ENCODE measurements at places on chromosomes 16 and 17.

DNA sequence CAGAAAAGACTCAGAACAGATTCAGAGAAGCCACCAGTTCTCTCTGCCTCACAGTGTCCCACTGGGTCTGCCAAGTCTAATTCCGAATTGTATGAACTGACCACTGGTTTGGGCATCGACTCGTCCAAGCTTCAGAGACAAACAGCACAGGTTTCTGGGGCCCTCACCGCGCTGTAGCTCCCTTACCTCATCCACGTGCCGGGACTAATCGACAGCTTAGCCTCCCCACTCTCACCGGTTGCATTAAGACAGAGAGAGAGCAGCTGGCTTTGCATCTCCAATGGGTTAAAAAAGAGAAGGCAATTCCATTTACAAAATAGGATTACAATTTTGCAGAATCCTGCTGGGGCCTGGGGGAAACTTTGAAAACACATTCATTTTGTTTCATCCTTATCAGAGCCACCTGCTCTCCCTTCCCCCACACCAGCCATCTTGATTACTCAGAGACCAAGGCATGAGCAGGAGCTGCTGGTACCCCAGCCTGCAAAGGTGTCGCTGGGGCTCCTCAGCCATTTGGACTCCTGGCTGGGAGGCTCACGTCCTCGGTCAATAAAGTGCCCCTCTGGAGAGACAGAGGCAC lies 95.3 kb upstream of the RPL38 start:
- no peak for DNase-seq

DNA sequence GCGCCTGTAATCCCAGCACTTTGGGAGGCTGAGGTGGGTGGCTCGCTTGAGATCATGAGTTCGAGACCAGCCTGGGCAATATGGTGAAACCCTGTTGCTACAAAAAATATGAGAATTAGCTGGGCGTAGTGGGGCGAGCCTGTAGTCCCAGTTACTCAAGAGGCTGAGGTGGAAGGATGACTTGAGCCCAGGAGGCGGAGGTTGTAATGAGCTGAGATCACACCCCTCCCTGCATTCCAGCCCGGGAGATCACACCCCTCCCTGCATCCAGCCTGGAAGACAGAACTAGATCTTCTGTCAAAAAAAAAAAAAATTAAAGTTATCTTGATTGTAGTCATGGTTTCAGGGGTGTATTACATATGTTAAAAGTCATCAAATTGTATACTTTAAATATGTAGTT lies 26.8 kb upstream of the GLG1 start:
- DNase-seq: no peak

DNA sequence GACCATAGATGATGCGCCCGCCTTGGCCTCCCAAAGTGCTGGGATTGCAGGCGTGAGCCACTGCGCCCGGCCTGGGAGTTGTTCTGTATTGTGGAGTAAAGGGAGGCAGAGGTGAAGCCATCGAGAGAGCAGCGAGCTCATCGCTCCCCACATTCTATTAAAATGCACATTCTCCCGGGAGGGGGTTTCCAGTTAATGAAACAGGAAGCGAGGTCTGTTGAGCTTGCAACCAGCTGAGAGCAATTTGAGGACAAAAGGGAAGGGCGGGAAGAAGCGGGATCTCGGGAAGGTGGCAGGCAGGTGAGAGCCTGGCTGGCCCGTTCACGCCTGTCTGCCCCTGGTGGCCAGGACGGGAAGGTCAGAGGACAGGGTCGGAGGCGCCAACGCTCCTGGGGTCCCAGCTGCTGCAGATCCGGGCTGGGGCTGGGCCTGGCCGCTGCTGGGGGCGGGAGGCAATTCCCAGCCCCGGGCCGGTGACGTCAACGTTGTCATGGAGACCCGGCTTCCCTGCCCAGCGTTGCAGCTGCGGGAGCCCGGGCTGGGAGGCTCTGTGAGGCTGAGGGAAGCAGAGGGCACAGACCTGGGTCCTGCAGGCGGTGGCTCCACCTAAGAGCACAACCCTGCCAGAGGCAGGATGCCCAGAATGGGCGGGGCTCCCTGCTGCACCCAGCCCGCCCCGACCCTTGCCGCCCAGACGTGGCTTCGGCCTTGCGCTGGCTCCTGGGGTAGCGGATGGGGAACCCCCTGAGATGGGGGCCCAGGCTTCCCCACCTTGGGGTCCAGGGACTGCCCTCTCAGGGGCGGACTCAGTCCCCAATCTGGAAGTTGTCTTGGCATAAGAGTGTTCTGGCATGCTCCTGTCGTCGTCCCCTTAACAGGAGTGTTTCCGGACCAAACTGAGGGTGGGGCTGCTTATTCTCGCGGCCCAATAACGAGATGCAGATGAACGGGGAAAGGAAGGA lies 48.7 kb upstream of the PLCG2 start:
- DNase-seq: peak; percentile 90

- no peak for DNase-seq
These were observed 10.3 kb downstream of the RPGRIP1L start for GRCh38 chr16:53693320-53693719.

- DNase-seq: peak; percentile 68
These were observed 97.8 kb downstream of the NXN start for GRCh38 chr17:881778-882177.

DNA sequence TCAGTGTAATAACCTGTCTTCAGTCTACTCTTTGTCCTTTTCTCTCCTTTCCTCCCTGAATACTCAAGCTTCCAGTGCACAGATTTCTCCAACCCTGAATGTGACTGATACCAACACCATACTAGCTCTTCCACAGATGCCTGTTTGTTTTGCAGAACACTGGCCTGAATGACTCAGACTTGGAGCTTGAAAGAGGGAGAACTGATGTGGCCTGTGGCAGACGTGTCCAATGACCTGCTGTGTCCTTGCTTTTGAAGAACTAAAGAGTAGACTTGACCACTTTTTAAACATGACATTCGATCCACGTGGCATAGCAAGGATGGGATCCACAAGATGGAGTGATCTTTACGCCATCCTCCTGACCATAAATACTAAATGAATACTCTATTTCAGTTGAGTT lies 361.0 kb downstream of the WWOX start:
- no peak for DNase-seq

GRCh38 chr16:23448392-23448791 lies 4.6 kb downstream of the COG7 start:
- DNase-seq: no peak

DNA sequence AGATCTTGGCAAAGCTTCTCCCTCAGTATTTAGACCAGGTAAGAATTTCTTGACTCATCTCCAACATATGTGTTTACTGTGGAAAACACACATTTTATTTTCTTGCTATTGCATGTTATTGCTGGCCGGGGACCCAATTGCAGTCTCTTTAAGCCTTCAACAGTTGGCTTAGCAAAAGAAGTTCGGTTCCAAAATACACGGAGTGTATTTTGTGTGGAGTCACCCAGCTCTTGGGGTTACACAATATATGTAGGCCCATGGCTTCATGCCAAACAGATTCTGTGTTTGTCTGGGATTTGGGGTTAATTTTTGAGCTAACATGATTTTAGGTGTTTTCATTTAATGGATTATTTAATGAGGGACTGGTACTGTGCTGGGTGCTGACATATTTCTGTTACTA lies 4.0 kb downstream of the ALDH3A2 start:
- DNase-seq: no peak

DNA sequence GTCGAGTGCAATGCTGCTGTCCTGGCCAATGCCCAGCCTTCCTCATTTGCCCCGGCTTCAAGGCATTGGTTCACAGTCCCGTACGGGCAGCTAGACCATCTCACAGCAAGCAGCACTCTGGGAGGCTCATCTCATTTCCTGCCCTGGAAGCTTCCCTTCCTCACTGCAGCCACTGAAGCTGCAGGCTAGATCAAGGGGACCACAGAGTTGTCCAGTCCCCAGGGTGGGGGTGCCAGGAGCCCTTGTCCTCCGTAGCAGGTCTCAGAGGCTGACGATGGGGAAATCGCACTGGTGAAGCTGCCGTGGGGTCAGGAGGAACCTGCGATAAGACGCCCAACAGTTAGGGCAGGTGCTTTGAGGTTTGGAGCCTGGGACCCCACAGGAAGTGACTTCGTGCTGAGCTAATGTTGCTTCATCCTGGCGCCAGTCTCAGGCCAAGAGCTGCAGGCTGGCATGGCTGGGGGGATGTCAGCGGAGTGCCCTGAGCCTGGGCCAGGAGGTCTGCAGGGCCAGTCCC lies at the start of gene SPNS3:
Gene SPNS3, plus strand, starts transcription at position 426 of the 517 bp plus-strand sequence. Its CDS starts 28 bp downstream, at position 454.
- no peak for DNase-seq

- DNase-seq: no peak
These were observed 76.1 kb downstream of the TNRC6C start for GRCh38 chr17:78034429-78035091.

DNA sequence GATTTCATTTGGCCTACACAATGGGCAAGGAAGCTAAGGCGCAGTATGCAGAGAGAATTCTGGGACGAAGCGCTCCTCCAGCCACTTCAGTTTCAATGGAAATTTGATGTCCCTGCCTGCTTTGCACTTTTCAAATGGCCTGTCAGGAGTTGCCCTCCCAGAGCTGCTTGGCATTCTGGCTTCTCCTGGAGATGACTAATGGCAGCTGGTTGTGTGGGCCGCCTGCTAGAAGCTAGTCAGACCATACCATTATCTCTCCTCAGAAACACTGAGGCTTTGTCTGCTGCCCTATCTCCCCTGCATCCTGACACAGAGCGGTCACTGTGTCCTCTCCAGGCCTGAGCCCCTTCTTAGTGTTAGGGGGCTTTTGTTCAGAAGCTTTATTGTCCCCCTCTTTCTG lies 180.1 kb downstream of the SPECC1 start:
- peak; percentile 1 for DNase-seq

DNA sequence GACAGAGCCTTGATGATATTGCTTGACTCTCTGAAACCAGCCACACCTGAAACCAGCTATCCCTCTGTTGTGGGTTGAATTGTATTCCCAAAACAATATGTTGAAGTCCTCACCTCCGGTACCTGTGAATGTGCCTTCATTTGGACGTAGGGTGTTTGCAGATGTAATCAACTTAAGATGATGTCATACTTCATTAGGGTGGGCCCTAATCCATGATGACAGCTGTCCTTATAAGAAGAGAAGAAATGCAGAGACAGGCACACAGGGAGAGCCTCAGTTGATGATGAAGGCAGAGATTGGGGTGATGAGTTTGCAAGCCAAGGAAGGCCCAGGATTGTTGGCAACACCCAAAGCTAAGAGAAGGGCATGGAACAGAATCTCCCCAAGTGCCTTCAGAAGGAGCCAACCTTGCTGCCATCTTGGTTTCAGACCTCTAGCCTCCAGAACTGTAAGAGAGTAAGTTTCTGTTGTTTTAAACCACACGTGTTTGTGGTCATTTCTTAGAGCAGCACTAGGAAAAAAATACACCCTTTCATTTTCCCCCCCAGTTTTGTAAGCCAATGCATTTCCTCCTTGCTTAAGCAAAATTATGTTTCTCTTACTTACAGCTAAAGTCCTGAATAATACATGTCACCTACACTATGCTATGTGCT lies 29.4 kb upstream of the MYH10 start:
- no peak for DNase-seq

DNA sequence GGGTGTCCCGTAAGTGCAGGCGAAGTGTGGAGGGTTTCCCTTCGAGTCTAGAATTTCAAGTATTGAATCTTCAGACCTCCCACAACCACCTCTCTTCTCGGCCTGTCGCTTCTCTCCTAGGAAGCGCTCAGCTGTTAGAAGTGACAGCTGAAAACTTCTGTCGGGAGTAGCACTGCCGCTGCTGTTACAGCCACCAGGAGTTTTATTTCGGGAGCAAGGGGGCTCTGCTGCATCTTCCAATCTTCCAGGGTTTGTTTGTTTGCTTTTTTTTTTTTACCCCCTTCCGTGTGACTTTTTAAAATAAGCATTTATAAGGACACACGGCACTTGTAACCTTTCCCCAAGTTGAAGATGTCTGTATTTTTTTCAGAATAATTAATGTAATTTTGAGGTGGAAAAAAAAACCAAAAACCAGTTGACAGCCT lies 767 bp downstream of the RPS6KB1 start:
- DNase-seq: peak; percentile 28

GRCh38 chr16:10616756-10617640 lies 36.6 kb upstream of the EMP2 start:
- DNase-seq: no peak

DNA sequence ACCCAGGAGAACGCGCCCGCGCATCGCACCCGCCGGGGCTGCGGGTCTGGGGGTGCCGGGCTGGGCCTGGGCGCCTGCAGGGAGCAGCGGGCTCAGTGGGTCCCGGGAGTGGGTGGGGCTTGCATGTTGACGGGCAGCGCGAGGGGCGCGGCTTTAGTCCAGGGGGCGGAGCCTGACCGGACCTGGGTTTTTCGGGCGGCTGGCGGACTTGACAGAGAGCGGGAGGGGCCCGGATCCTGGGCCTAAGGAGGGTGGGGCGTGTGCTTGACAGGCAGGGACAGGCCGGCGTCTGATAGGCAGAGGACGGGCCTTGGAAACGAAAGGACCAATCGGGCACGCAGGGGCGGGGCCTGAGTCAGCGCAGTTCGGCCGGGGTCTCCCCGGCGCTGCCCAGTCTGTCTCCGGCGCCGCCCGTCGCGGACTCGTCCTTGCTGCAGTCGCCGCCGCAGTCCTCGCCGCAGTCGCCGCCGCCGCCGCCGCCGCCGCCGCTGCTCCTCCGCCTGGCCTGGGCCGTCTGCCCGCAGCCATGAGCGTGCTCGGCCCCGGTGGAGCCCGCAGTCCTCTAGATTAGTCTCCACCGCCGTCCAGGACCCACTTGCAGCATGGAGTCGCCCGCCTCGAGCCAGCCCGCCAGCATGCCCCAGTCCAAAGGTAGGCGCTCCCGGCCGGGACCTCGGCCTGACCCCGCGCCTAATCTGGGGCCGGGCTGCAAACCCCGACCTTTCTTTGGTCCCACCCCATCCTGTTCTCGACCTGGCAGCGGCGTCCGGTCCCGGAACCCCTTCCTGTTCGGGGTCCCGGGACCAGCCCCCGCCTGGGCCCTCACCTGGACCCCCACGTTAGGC lies at the start of gene MAP2K3:
Gene MAP2K3, plus strand, starts transcription at position 393 of the 845 bp plus-strand sequence. Its CDS starts 210 bp downstream, at position 603.
- DNase-seq: peak; percentile 93

- no peak for DNase-seq
These were observed 4.3 kb upstream of the MYL4 start for GRCh38 chr17:47204722-47205418.

DNA sequence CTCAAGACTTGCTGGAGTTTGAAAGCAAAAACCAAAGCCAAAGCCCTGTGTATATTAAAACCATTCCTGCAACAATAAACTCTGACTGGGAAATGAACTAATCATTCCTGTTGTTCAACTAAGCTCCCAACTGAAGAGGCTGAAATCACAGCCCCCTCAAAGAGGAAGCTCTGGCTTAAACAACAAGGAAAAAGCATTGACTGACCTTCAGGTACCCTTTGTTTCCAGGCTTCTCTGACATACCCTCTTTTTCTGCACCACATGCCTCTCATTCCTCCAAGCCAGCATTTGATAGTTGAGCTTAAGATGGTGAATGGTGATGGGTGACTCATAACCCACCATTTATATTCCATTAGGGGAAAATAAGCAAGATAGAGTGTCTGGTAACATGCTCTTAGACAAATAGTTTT lies 470.9 kb upstream of the SOX9 start:
- DNase-seq: no peak

GRCh38 chr16:53358884-53359283 lies 75.4 kb upstream of the RBL2 start:
- no peak for DNase-seq

All from NCI-H1417 (cell line).